ENCODE measurements at places on chromosomes 6 and 20.

DNA sequence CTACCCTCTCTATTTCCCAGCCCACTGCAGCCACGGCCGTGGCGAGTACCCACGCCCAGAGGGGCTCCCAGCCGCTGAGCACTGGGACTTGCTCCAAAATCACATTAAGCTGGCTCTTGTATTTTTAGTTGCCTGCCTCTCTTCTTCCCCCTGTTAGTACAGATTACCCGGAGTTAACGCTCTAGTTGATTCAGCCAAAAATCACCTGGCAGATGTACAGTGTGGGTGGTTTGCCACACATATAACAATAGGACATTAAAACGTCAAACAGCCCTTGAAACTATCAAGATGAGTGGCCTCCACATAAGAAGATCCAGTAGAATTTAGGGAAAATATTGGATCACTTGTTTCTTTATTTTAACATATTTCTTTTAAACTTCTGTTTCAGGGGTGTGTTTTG is 268.8 kb upstream of the PRDM1 start:
- no peak for DNase-seq

DNA sequence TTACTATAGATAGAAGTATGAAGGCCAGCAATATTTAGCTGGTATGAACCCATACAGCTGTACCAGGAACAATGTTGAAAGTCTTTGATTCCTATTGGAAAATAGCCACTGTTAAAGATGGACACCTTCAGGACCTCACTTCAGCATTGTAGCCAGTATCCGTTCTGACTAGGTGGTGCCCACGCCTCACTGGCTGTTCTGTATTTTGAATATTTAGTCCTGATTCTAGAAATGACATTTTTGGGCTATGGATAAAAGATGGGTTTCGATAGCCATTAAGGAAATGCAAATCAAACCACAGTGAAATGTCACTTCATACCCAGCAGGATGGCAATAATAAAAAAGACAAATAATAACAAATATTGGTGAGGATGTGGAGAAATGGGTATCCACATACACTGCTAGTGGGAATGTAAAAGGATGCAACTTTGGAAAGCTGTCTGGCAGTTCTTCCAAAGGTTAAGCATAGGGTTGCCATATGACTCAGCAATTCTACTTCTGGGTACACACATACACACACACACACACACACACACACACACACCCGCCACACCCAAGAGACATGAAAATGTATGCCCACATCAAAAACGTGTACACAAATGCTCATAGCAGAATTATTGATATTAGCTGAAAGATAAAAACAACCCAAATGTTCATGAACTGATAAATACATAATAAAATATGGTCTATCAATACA is 56.8 kb downstream of the UTRN start:
- no peak for DNase-seq

DNA sequence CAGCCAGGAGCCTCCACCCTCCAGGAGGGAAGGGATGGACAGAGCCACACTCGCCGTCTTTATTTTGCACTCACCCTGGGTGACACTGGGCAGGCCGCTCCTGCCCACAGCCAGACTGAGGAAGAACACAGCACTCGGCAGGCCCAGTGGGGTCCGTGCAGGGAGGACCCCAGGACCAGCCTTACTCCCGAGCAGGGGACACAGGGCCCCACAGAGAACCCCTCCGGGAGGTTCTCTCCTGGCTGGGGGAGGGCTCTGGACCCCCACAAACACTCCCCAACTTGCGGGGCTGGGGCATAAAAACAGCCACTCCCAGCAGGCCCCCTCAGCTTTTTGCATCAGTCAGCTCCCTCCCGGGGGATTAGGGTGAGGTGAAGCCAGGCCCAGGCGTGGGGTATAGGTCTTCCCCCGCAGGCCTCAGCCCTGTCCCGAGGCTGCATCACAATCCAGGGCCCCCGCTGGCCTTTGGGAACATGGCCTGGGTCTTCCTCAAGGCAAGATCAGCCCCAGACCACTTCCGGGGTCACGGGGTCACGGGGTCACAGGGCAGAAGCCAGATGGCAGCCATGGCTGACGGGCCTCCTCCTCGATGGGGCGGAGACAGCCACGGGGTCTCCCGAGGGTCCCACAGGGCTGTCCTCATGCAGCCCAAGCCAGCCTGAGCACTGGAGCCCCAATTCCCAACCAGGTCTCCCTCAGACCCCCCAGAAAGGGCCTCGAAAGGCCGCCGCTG is 3.2 kb downstream of the TNFRSF6B start:
- no peak for DNase-seq

DNA sequence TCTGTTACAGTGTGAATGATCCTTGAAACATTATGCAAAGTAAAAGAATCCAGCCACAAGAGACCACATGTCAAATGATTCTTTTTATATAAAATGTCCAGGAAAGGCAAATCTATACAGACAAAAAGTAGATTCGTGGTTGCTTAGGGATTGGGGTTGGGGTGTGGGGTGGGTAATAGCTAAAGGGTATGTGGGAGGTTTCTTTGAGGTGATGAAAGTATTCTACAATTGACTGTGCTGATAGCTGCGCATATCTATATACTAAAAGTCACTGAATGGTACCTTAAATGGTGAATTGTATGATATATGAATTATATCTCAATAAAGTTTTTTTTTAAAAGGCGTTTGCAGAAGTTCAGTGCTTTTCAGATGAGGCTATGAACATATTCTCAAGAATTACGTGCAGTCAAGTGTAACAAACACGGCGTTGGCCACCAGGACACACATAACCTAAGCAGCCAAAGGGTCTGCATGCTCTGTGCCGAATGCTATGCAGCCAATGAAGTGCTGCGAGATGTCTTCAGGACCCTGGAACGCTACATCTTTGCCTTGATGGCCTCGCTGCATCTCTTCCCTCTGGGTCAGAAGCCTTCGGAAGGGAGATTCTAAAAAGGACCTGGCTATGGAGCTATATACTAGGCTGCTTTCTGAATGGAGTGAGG is 96.9 kb downstream of the SCML4 start:
- DNase-seq = no peak

- no peak for DNase-seq
Observed at GRCh38 chr6:141218583-141218982, 914.1 kb upstream of the GJE1 start.

- DNase-seq = no peak
Observed at GRCh38 chr6:7219310-7219709, 93.7 kb downstream of the SSR1 start.

- no peak for DNase-seq
Observed at GRCh38 chr20:24425523-24426135, 43.8 kb upstream of the SYNDIG1 start.

GRCh38 chr6:53658992-53659391 is 6.6 kb downstream of the KLHL31 start:
- no peak for DNase-seq

- DNase-seq = no peak
Observed at GRCh38 chr20:25042531-25043498, 15.1 kb downstream of the ACSS1 start.

DNA sequence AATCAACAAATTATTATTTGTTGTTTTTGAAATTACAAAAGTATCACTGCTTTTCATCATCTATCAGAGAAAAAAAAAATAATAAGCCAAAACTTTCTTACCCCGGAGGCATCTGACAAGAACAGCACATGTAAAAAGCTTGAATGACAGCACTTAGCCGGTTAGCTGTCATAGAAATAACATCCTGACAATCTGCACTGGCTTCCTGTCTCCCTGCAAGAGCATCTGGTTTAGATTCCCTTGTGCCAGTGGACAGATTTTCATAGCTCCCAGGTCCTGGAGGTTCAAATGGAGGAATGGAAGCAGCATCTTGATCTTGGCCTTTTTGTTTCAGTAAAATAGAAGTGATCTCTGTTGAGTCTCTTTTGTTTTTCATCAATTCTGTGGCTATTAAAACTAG is 74.8 kb downstream of the HACE1 start:
- no peak for DNase-seq

DNA sequence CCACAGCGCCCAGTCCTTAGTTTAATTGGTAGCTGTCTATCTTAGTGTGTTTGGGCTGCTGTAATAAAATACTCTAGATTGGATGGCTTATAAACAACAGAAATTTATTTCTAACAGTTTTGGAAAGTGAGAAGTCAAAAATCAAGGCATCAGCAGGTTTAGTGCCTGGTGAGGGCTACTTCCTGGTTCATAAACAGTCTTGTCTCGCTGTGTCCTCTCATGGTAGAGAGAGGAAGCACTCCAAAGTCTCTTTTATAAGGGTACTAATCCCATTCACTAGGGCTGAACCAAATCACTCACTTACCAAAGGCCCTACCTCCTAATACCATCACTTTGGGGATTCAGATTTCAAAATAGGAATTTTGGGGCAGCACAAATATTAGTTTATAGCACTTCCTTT is 336.9 kb upstream of the RSPO3 start:
- no peak for DNase-seq

- no peak for DNase-seq
Observed at GRCh38 chr6:105795913-105796517, 290.1 kb upstream of the PRDM1 start.

DNA sequence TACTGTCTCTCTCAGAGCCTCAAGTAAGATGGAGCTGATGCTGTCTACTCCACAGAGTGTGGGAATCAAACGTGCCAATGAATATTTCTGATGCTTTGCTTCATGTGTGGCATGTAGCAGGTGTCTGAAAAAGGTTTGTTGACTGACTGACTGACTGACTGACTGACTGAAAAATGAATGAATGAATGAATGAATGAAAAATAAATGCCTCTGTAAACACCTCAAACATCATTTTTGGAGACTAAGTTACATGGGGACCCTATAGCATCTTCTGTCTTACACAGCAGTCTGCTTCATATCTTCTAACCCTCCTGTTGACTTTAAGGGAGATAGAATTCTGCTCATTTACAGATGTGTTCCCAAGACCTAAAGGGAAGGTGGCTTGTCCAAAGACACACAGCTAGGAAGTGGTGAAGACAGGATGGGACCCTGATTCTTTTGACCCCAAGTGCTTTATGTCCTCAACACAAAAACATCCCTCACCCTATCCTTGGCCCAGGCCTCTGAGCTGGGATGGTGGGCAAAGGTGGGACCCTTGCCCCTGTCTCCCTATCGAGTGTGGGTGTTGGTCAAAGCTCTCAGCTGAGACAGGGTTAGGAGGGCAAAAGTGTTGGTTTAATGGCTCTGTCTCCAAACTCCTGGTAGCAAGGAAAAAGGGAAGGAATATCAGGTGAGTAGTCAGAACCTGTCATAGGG is 104.4 kb downstream of the TOX2 start:
- no peak for DNase-seq

GRCh38 chr6:106385530-106385929 is 25.0 kb downstream of the CRYBG1 start:
- DNase-seq = no peak

DNA sequence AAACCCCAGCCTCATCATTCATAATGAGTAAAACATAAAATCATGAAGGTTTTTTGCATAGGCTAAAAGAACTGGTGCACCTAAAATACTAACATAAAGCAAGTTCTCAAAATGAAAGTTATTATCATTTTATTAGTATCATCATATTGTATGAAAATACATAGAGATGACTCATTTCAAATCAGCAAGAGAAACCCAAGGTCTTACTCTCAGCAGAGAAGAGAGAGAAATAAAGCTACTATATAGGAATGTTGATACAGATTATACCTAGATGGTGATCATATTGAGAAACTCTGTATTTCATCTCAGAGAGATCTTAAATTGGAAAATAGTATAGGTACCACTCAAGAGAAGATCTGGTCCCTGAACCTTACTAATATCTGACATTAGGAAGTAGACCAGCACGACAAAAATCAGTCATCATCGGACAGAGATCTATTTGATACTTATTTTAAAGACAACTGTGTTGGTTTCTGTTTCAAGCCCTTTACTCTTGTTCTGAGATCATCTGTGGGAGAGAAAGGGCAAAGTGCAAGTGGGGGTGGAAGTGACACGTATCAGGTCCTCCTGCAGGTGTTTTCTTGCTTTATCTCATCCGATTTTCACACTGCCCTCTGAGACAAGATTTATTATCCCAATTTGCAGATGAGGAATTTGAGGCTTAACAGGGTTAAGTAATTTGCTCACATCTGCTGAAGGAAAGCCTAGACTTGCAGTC is 532.3 kb downstream of the MAFB start:
- no peak for DNase-seq

DNA sequence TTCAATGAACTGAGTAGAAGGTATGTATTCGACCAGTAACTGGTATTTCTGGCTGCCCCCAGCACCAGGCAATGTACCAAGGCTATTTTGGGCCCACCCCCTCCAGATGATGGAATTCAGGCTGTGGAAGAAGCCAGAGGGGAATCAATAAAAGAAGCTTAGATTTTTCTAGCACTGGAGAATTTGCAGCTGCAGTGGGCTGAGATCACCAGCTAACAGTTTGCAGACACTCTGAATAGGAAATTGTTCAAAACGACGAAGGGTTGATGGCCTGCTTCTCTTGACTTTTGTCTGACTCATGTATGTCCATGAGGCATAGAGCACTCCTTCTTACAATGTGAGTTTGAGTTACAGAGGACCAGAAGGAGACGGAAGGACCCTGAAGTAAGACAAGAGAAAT is 32.4 kb upstream of the FBXO9 start:
- no peak for DNase-seq

DNA sequence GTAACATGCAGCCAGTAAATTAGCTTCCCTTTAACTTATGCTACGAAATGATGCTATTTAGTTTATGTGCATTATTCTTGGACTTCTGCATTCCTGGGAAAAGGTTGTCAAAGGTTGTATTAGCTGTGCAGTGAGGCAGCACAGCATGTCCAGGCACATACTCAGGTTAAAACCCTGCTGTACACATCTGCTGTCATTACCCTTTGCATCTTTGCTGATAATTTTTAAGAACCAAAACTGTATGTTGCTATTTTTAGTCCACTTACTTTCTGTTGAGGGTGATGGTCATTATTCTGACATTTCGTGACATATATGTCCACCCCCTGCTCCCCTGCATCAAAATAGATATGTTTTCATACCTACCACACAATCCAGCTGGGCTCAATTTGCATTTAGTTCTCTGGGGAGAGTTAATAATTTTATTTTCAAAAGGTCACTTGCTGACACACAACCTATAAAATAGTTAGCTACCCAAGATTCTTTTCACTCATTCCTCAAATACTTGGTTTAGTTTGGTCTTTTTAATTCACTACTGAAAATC is 142.5 kb upstream of the SPACA1 start:
- DNase-seq = no peak

- DNase-seq = no peak
Observed at GRCh38 chr6:91664327-91664959, 1077.6 kb upstream of the MAP3K7 start.

DNA sequence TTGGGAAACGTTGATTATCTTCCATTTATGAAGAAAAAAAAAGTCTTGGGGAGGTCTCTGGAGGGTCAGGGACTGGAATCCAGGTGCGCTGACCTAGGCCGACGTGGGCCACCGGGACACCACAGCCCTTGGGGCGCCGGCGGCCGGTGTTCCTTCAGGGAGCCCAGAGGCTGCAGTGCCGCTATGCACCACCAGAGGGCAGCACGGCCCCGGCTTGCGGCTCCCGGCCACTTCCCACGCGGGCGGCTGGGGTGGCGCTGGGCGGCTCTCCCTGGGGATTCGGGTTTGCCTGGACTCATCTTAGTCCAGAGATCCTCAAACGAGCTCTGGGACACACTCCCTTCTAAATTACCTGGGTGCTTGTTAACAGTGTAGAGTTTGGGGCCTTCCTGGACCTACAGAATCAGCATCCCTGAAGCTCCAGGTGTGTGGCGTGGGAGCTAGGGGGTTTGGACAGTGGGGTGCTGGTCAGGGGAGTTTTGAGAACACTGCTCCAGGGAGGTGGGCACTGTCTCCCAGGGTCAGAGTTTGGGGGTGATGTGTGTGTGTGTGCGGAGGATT is 23.0 kb upstream of the GTSF1L start:
- DNase-seq = peak; percentile 67

Measured in T follicular helper cell (primary cell).